ENCODE measurements at places on chromosomes 13 and 19.

DNA sequence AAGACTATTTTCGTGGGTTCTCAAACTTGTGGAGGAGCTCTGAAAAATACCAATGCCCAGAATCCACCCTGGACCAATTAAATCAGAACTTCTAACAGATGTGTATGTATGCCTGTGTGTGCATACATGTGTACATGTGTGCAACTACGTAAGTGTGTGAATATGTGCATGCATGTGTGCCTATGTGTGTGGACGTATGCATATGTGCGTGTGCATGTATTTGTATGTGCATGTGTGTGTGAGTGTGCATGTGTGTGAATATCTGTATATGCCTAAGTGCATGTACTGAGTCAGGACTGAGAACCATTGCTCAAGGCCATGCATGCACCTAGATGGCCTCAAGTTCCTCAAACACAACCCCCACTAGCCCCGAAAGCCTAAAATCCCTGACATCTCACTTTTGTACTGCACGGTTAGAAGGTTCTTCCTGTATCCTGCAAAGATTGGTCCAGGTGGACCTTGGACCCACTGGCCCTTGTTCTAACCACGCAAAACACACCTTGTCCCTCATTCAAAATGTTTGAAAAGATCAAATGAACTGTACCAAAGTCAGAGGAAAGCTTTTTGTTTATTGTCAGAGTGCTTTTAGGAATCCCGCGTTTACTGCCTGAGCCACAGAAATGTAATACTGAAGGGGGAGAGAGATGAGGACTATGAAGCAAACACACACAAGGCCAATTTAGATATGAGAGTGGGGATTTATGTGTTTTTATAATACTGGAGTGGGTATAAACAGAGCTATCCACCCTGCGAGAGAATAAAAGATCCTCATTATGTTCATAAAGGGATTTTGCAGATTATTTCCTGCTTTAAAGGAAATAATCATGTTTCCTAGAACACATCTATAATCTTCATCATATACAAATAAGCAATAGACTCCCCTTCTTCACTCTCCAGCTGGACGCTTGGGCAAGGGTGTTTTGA lies 39.1 kb downstream of the LATS2 start:
- DNase-seq = no peak

- no peak for DNase-seq
Measured at GRCh38 chr19:15911599-15912235, 13.8 kb upstream of the CYP4F2 start.

- no peak for DNase-seq
Measured at GRCh38 chr19:7788933-7789323, 25.9 kb downstream of the CLEC4M start.

- DNase-seq = no peak
Measured at GRCh38 chr19:14477418-14478112, 2.4 kb upstream of the PTGER1 start.

DNA sequence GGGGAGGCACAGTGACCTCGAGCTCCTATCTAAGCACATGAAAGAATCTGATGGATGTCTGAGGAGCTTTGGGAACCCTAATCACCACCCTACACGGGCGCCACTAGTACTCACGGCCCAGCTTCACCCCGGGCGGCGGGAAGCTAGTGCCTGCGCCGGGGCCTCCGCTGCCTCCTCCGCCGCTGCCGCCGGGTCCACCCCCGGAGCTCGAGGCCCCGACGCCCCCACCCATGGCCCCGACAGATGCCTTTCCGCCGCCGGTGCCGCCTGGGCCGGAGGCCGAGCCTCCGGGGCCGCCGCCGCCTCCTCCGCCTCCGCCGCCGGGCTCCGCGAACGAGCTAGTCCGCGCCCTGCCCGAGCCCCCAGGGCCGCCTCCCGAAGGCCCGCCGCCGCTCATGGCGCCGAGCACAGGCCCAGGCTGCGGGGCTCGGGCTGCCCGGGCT lies 312 bp downstream of the GSK3A start:
- no peak for DNase-seq

DNA sequence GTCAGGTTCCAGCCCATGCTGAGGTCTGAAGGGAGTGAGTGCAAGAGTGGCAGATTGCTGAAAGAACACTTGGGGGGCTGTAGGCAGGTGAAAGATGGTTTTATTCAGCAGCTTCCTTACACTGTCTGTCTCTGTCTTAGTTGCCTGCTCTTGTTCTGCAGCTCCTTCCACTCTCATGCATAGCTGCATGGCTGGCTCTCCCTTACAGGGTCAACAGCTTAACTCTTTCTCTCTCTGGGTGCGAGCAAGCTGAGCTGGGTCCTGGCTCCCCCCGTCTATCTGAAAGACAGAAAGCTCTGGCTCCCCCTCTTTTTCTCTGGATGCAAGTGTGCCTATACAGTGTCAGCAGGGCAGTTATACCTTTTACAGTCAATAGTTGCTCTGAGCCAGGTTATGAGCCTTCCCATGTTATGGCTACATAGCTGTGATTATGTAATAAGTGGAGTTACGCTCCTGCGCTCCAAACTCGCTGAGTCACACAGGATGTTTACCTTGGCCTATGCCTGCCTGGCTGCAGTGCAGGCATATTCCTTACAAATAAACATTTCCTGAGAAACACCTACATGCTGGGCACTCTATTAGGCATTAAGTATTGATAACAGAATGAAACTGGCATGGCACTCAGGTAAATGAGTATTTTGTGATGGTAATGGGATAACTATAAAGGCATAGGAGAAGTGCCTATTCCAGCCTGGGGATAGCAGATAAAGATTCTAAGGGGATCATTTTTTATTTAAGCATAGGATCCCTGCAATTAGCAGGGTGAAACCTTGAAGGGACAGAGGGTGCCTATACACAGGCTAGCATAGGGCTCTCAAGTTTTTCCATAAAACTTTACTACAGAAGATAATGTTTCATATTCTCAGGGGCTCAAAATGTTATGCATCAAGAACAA lies 826.9 kb upstream of the PCDH9 start:
- DNase-seq = no peak

- DNase-seq = no peak
Measured at GRCh38 chr19:18939922-18940768, 872 bp downstream of the HOMER3 start.

GRCh38 chr13:23466144-23467002 lies 32.9 kb upstream of the SACS start:
- peak; percentile 66 for DNase-seq

DNA sequence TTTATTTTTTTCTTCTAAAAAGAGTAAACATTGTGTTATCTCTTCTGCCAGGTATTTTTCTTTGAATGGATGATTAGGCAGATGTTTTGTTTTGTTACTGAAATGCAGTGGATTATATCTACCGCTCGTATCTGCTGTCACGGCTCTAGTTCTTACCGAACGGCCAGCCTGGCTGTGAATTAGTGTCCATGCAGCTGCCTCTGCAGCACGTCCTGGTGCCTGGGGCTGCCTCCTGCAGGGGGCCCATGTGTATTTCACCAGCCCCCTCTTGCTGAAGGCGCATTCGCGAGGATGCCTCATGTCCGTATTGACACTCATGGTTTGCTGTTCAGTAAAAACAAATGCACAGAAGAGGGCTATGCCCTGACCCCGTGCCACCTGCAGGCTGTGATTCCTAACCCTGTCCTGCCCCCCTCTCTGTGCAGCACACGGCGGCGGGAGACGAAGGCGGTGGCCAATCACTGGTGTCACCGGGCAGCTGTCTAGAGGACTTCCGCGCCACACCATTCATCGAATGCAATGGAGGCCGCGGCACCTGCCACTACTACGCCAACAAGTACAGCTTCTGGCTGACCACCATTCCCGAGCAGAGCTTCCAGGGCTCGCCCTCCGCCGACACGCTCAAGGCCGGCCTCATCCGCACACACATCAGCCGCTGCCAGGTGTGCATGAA lies 49.9 kb downstream of the RAB20 start:
- DNase-seq = no peak

DNA sequence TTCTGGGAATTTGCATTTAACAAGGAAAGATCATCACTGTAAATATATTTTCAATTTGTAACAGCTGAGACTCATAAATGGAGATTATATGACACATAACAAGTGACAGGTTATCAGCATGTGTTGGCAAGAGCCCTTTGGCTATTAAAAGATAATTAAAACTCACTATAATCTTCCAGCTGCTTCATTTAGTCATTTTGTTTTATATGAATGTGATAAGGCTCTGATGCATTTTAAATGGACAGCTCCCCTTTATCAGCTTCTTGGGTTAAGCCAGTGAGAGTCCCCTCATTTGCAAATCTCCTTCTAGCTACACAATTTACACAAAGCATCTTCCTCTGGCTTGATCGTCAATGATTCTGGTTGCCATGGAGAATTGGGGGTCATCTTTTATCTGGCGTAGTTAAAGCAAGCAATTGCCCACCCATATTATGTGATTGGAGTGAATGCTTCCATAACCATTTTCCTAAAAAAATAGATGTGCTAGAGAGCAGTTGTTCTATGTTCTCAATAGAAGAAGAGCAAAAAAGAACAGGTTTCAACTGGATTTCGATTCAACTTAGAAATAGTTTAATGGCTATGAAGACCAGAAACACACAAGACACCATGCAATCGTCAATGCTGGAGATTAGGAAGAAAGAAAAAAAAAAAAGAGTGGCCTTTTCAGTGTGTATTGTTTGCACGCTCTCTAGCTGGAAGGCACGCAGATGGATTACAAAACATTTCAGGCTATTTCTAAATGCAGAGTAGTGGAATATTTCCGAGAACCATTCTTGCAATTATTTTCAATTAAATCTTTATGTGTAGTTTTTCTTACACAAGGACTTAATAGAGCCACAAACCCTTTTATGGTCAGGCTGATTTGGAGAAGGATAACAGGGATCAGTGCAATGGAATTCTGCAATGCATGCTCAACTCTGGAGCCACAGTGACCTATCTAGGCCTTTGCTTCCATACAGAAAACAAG lies 27.4 kb downstream of the STARD13 start:
- DNase-seq = no peak

- no peak for DNase-seq
Measured at GRCh38 chr19:18729933-18730530, 46.6 kb downstream of the CRTC1 start.

DNA sequence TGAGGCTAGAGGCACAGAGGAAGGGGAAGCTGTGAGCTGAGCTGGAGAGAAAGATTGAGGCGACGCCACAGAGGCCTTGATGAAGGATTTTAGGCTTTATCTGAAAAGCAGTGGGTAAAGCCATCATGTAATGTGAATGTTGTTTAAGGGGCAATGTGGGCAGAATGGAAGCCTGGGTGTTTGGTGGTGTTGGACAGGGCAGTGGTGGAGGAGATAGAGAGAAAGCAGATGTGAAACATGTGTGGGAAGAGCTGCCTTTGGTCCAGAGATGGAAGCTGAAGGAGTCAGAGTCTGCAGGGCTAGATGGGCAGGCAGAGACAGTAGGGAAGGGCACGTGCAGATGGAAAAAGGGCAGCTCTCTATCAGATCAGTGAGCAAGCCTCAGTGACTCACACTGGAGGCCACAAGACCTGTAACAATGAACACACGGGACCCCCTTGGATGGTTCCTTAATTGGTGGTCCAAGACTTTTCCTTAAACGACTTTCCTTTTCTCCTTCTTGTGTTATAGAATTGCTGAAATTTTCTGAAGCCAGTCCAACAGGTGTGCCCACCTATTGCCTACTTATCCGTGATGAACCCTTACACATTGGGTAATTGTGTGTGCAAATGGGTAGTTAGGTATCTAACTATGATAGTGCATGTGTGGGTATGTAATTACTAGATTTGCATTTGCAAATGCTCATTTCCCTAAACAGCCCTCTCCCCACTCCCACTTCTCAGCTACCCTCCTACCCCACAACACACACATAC lies 21.7 kb downstream of the ZNF536 start:
- no peak for DNase-seq

- DNase-seq = peak; percentile 50
Measured at GRCh38 chr13:36758345-36758744, 60.7 kb upstream of the RFXAP start.

- DNase-seq = peak; percentile 22
Measured at GRCh38 chr19:45670670-45671453, 2.8 kb downstream of the GIPR start.

GRCh38 chr13:43830497-43830881 lies 43.7 kb upstream of the ENOX1 start:
- no peak for DNase-seq

- DNase-seq = no peak
Measured at GRCh38 chr13:28631801-28632200, 27.1 kb upstream of the POMP start.

GRCh38 chr13:27643334-27644132 lies 21.8 kb downstream of the POLR1D start:
- no peak for DNase-seq

DNA sequence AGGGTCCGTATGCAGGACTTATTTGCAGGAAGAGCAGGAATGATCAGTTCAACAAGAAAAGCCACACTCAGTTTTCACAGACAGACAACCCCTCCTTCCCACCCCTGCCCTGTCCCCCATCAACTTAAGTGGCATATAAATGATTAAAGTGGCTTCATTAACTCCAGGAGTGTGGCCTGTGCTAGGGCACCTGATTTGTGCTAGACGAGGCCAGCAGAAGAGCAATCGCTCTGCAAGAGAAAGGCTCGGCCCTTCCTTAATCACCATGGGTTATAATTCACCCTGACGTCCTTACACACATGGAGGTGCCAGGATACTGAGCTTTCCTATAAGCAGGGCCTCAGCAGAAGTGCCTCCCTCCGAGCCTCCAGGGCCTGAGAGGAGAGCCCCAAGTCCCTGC lies 14.6 kb downstream of the C19orf12 start:
- DNase-seq = no peak

- no peak for DNase-seq
Measured at GRCh38 chr19:5914946-5915781, 1.1 kb downstream of the CAPS start.

DNA sequence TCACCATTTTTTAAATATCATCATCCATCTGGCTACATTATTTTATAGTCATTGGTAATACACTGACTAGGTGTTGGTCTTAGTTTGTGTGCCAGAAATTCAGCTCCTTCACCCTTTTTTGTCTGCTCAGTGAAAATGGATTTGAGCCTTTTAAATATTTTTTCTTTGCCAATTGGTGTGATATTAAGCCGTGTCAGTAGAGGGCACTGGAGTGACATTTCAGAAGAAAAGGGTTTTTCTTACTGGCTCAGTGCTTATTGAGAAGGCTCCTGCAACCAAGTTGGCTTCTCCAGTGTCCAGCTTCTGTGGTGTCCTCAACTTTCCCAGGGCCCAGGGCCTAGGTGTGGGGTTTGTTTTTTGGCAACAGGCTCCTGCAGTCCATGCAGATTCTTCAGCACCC lies 546.6 kb downstream of the DACH1 start:
- DNase-seq = no peak

- no peak for DNase-seq
Measured at GRCh38 chr13:31653730-31654129, 85.6 kb upstream of the RXFP2 start.

DNA sequence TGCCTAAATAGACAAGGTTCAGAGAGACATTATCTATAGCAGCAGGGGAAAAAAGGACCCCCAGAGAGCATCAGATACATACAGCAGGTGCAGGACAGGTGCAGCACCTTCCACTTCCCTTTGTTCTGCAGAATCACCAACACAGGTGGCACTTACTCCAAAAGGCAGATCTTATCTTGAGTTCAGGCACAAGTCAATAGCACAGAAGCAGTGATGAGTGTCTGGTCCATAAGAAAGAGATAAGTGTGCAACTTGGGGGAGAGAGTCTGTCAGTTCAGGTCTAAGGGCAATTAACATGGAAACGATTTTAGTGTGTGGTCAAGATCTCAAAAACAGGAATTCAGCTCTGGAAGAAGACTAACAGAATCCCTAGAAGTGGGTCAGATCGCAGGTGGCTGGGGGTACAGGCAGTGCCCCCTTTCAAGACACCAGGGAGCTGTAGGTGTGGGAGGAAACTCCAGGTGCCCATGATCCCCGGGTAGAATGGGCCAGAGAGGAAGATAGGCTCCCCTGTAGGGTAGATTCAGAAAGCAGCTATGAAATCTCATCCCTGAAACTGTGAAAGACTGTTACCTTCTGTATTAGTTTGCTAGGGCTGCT lies 40.6 kb downstream of the TNFSF11 start:
- peak; percentile 44 for DNase-seq

GRCh38 chr13:103895835-103896531 lies 829.8 kb upstream of the SLC10A2 start:
- no peak for DNase-seq

Measured in NCI-H2081 (cell line).